ENCODE measurements at places on chromosomes 3 and 15.

DNA sequence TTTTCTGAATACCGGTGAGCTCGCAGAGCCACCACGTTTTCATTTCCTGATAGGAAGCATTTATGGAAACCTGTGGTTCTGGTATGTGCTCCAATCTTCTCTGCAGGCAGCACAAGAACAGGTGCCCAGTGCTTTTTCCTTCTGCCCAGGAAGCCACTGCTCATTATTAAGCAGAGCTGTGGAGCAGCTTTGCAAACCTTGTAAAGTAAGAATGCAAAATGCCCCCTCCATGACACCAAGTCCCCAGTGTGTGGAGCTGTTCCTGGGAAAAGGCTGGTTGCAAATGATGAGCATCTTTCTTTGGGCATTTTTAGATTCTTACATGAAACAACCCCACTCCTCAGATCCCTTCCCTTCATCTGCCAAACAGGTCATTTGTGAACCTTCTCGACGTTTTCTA is 65.7 kb upstream of the MRPL3 start:
- DNase-seq: no peak

GRCh38 chr3:176930942-176931341 is 266.3 kb downstream of the TBL1XR1 start:
- DNase-seq: no peak

DNA sequence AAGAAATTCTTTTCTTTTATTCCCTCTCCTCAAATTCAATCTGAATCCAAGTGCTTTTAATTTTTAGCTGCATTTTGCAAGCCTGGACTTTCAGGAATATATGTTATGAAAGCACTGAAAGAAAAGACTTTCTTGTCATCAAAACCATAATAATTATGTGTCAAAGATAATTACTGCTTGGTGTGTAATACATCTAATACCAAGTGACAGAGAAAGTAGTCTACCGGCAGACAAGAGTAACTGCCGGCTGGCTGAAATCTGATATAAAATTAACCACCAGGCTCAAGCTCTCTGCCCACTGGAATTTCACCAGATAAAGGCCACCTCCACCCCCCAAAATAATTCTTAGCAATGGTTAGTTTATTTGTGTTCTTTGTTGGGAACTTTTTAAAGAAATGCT is 220.9 kb upstream of the CDIN1 start:
- no peak for DNase-seq

DNA sequence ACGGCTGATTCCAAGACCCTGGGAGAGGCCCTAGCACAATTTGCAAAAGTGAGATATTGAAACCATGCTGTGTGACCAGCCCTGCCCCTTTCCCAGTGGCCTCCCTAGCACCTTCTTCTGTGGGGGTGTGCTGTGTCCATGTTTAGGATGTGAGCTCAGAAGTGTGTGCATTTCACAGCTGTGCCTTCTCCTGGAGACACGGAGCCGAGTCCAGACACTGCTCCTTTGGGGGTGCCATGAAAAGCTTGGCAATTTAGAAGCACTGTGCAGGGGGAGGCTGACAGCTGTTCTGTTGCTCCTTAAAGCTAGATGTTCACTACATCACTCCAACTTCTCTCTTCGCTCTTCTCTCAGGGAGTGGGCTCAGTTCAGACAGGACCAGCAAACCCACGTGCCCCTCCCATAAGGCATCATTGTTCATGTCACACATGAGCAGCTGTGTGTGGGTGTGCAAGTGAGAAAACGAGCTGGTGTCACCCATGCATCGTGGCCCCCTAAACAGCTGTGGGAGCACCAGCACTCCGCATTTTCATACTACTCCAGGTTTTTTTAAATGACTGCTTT is 492.6 kb downstream of the GABRG3 start:
- DNase-seq: no peak

- no peak for DNase-seq
Measured at GRCh38 chr15:95346721-95347475, 983.6 kb upstream of the NR2F2 start.

DNA sequence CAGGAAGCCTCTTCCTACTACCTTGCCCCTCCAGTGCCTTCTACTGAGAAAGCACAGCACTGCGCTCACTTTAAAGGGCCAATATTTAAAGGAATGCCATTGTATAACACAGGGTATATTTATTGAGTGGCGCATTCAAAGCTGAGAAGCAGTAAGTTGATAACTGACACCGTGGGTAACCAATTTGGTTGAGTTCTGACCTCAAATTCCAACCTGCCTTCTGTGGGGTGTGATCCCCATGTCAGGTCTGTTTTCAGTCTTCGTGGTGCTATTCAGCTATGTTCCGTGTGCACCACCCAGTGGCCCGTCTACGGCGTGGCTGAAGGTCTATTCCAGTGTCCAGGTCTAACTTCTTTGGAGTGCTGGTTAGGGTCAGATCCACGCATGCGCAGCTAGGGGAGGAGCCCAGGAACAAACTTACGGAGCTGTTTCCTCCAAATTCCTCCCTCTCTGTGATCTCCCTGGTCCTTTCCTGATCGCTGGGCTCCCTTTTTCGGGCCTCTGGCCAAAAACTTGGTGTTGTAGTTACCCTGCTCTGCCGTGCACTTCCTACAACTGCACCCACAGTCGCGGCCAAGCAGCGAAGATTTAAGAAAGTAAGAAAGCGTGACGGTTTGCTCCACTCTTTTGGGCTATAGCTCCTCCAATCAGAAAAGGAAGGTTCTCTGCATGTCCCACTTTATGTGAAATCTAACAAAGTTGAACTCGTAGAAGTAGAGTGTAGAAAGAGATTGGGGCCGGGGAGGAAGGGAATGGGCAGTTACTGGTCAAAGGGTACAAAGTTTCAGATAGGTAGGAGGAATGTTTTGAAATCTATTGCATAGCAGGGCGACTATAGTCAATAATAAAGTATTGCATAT is 7.7 kb downstream of the LRRC2 start:
- DNase-seq: peak; percentile 33

DNA sequence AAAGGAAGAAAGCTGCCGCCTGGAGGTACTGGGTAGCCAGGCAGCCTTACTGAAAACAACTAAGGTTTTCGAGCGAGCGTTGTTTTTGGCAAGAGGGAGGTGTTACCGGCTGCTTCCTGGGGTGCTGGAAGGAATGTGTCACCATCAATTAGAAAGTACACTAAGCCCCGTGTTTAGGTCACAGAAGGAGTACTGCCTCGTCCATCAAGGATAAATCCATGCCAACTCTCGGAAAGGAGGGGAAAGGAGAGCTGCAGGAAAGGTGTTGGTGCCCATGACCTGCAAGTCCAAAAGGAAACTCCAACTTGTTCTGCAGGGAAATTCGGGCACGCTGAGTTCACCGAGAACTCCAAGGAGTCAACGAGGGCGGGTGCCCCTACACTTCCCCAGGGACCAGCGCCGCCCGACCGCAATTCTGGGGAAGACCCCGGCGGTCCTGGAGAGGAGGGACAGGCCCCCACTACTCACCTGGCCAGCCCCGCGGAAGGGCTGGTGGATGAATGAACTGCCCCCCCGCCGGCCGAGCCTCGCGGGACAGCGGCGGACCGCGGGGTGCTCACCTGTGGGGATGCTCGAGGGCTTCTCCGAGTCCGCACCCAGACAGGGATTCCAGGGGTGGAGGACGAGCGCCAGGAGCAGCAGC is 542 bp downstream of the PLOD2 start:
- no peak for DNase-seq
